ENCODE measurements at places on chromosomes 1 and 21.

GRCh38 chr21:16815243-16815642 is 697.6 kb upstream of the CXADR start:
- DNase-seq, result no peak

DNA sequence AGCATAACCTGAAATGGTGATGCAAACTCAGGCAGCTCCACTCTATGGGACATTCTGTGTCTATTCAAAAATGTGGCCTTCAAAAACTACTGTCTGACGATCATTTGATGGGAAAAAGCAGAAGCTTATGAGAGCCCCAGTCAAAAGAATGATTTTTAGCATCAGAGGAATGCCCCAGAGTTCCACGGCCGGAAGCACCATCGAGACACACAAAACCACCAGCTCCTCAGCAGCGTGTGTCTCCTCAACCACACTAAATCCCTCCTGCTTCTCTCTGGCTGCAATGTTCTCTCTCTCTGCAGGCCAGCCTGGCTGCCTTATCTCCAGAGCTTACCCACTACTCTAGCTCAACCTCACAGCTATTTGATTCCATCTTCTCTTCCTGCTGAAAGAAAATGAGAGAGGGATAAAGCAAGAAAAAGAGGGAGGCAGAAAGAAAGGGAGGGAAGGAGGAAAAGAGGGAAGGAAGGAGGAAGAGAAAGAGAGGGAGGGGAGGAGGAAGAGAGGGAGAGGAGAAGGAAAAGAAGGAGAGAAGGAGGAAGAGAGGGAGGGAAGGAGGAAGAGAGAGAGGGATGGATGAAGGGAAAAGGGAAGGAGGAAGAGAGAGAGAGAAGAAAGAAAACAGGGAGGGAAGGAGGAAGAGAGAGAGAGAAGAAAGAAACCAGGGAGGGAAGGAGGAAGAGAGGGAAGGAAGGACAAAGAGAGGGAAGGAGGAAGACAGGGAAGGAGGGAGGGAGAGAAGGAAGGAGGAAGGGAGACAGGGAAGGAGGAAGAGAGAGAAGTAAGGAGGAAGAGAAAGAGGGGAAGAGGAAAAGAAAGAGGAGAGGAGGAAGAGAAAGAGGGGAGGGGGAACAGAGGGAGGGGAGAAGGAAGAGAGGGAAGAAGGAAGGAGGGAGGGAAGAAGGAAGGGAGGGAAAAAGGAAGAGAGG is 33.5 kb upstream of the LAPTM5 start:
- DNase-seq, result no peak

DNA sequence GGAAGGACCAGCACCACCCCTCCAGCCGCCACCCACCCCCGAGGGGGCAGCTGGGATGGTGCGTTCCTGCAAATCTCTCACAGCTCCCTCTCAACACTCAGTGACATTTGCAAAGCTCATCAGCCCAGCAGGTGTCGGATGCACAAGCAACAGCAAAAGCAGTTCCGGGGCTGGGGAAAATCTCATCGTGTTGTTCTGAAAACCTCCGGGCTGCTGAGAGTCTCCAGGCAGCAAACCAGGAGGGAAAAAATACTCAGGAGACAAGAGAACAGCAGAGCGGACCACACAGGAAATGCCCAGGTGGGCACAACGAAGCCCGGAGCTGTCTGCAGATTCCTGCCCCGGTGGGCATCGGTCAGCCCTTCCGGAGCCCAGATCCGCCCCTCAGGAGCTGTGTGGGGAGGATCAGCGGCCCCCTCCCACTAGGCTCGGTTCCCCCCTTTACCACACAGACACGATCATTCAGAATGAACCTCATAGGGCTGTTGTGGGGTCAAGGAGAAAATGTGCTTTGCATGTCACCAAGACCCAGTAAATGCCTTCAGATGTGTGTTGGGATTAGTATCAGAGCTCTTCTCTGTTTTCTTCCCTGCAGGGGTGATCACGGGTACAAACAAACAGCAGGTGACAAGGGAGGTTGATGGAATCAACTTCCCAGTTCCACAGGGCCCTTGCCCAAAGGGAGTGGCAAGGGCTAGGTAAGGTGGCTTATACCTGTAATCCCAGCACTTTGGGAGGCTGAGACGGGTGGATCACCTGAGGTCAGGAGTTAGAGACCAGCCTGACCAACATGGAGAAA is 127.0 kb upstream of the TIAM1 start:
- DNase-seq, result no peak

- no peak for DNase-seq
Measured at GRCh38 chr1:22888320-22889075, 84.2 kb downstream of the LACTBL1 start.

DNA sequence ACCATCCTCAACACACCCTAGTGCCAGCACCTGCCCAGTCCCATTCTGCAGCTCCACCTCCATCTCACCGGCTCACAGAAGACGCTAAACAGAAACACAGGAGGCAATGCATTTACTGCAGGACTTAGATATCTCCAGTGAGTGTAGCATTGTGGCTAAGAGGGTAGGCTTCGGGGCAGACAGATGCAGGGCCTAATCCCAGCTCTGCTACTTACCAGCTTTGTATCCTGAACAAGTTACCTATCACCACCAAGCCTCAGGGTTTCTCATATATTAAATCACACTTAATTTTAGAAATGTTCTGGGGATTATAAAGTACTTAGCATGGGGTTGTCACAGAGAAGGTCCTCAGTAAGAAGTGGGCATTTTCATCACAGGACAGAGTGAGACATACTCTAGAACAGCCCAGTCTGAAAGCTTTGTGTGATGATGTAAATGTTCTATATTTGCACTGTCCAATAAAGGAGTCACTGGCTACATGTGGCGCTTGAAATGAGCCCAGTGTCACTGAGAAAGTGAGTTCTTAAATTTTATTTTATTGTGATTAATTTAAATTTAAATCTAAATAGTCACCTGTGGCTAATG is 149.3 kb upstream of the C8B start:
- no peak for DNase-seq

DNA sequence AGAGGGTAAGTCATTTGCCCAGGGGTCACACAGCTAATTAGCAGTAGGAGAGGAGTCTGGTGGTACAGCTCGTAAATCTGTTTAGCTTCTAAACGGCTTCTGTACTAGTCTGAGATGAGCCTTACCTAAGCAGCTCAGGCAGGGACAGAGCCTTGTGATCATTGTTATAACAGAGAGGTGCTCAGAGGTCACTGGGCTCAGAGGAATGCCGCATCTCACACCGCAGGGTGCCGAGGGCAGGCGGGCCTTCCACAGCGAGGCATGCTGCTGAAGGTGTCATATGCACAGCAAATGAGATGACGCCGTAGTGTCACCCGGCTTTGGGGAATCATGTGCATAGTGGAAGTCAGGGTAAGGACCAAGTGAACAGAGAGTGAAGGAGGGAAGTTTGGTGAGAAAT is 305.2 kb upstream of the FMN2 start:
- no peak for DNase-seq

GRCh38 chr1:62613325-62613727 is 16.0 kb downstream of the ANGPTL3 start:
- no peak for DNase-seq

DNA sequence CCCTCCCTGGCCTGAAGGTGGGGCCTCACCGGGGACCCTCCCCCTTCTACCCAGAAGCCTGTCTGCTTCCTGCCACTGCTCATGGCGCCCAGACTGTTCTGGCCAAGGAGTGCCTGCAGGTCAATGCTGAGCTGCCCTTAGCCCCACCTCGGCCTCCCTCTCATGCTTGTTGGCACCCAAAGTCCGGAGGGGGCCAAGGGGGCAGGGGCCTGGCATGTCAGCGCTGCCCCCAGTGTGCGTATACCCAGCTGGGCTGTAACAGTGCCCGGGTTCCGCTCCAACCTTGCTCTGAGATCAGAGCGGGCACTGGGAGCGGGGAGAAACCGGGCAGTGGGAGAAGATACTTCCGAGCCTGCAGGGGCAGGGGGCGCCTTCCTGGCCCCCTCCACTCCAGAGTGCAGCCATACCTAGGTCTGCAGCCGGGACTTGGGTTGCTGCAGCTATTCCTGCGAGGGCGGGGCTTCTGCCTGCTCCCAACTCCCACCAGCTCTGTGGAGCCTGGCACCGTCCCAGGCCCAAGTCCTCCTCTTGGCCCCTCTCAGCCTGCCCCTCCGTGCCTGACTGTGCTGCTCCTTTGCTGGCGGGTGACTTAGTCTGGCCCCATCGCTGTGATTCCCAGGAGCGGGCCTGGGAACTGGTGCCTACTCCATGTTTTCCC is 21.4 kb upstream of the TGFB2 start:
- DNase-seq, result no peak

GRCh38 chr1:67299296-67299695 is 8.4 kb upstream of the IL12RB2 start:
- no peak for DNase-seq

DNA sequence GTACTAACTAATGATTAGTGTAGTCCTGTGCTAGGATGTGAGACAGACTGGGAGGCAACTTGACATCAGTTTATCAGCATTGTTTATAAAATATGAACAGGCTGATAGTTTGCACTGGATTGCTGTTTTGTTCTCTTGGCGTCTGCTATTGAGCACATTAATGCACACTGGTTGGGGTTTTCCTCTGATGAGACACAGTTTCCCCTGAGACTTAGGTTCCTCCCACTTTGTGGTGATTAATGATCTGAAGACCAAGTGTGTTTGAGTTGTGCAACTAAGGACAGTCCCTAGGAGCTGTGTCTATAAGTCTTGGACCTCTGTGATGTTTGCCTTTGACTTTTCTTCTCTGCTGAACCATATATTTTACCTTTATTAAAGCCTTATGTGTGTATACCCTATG is 1015.4 kb downstream of the AMY1C start:
- DNase-seq, result no peak

DNA sequence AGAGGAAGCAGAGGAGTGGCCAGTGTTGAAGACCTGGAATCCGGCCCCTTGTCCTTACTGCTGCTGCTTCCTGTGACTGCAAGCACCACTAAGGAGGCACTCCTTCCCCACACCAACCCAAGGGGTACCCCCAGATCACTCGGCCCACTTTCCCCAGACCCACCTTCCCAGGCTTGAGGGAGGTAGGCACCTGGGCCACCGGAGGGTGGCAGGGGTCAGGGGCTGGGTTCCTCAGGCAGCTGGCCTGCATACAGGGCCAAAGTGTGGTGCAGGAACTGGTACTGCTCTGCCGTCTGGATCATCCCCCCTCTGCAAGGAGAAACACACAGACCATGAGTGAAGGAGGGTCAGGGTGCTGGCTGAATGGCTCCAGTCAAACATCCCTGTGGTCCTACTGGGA is 3.9 kb upstream of the ARL8A start:
- DNase-seq, result no peak

GRCh38 chr1:232162001-232162400 is 467.9 kb downstream of the SIPA1L2 start:
- DNase-seq, result no peak

DNA sequence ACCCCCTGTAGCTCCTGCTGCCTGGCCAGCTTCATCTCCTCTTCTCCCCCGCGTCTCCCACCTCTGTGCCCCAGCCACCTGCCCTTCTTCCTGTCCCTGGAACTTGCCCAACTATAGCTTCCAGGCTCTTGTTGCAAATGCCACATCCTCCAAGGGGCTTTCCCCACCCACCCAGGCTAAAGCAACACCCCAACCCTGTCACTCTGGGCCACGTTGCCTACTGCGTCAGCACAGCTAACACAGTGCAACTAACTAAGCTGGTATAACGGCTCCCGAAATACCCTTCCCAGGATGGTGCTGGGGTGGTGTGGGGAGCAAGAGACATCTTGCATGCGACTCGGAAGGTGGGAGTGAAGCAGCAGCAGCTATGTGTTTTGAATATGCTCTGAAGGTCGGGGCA is 19.7 kb downstream of the CAMK2N1 start:
- no peak for DNase-seq

GRCh38 chr1:156117414-156118176 is 3.1 kb downstream of the LMNA start:
- no peak for DNase-seq

- no peak for DNase-seq
Measured at GRCh38 chr1:40059338-40059959, 18.9 kb downstream of the CAP1 start.
